ENCODE measurements at places on chromosomes 2 and 18.

DNA sequence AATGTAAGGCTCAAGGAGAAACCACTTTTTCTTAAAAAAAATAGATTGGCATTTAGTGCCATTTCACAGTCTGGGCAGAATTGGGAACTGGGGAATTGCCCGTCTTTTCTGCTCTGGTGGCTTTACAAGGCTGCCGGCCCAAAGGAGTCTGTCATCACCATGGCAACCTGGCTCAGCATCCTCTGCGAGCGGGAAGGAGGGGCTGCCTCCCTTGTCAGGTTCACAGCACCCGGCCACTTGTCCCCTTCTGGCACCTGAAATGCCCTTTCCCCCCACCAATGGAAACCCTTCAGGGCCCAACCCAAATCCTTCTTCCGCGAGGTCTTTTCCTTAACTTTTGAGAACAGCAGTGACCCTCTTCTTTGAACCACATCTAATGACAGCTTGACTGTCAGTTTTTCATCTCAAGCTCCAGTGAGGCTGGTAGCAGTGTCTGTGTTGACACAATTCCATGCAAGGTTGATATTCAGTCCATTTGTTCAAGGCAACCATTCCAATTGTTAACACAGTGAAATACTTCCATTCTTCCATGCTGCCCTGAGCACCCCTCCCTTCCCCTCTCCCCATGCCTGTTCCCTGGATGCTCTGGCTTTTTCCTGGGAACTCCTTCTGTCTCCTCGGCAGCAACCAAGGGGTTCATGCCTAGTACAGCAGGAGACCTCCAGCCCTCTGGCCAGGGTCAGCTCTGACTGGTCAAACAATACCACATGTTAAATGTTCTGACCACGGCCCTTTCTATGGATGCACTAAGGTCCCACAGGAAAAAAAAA lies 79.6 kb downstream of the DNER start:
- no peak for DNase-seq

DNA sequence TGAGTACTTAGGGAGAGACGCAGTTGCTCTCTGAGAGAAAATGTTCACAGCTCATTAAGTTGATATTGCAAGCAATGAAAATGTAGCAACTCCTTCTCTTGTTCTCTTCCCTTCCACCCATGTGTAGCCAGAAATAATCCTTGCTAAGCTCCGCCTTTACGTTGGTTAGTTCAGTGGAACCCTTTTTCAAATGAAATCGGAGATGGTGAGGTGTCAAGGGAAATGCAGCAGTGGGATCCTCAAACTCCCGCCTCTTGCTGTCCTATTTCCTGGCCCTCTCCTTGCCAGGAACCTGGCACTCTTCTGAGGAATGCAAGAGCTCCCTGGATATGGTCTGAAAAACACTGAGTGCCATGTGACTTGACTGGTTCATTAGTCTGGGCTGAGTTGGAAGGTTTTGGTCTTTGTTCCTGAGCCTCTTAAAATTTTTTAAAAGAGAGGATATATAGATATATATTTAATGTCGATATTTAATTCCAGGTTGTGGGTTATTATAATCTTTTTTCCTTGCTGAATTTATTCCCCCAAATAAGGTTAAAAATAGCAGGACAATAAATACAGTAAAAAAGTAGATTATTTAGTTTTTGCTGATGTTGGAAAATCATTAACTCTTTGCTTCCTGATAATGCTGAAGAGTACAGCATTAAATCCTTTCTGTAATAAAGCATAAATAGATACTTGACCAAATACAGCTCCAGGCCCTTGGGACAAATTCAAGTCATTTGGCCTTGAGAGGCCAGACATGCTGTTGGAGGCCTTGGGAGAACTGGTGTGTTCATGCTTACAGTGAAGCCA lies 116.2 kb downstream of the EML6 start:
- DNase-seq: no peak

DNA sequence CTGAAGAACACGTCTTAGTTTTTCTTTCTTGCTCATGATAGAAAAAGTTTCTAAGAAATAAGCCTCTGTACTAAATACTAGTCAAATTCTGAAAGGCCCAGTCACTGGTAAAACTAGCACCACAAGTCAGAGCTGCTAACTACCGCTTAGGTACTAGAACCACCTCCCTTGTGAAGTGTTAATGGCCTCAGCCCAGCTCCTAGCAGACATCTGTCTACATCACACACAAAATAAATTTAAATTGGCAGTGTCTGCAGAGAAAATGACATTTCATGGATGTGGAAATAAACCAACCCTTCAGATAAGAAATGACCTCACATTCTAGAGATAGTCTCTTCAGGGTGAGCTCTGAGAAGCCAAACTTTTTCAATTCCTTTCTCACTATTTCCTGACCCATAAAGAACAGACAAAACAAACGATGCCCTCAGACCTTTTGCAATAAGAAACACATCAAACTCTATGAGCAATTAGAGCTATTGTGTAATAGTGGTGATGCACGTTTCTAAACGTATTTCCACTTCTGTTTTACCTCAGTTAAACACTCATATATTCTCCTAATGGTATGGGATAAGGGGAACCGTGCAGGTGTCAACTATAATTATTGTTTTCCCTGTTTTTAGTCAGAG lies 70.3 kb upstream of the DSG1 start:
- peak; percentile 9 for DNase-seq

GRCh38 chr2:227154986-227155774 lies 8.8 kb downstream of the COL4A4 start:
- DNase-seq: peak; percentile 28

DNA sequence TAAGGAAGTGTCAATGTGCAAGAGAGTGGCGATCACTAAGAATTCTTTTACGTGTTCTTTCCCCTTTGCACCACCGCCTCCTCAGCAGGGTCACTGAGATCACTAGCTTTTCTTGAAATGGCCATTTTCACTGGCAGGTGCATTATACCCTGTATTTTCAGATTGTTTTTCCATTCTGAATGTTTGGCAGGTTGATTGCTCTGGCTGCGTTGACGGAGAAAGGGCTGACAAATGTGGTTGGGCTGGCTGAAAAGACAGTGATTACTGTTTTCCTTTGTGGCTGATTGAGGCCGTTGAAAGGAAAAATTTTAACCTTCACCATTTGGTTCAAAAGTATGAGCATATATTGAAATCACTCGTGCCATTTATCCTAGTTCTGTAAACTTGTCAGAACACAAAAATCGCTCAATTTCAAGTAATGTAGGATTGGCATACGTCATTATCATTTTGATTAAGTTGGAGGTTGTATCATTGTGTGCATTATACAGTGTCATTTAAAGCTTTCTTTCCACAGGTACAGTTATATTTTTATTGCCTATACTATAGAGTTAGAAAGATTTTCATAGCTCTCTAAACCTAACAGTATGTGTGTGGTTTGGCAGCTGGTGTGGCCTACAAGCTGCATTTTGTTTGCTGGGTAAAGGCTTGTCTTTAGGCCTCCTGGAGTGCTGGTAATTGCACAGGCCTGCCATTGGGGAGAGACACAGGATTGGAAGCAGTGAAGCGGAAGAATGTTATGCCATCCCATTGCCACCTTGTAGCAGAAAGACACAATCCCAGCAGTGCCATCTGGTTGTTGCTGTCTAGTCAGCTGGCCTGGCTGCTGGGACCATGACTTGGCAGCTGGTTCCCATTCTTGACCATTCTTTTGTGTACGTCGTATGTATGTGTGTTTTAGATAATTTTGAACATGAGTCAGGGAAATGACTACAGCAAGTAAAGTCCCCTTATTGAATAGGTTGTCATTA lies 36.7 kb downstream of the DYNC1I2 start:
- peak; percentile 79 for DNase-seq

DNA sequence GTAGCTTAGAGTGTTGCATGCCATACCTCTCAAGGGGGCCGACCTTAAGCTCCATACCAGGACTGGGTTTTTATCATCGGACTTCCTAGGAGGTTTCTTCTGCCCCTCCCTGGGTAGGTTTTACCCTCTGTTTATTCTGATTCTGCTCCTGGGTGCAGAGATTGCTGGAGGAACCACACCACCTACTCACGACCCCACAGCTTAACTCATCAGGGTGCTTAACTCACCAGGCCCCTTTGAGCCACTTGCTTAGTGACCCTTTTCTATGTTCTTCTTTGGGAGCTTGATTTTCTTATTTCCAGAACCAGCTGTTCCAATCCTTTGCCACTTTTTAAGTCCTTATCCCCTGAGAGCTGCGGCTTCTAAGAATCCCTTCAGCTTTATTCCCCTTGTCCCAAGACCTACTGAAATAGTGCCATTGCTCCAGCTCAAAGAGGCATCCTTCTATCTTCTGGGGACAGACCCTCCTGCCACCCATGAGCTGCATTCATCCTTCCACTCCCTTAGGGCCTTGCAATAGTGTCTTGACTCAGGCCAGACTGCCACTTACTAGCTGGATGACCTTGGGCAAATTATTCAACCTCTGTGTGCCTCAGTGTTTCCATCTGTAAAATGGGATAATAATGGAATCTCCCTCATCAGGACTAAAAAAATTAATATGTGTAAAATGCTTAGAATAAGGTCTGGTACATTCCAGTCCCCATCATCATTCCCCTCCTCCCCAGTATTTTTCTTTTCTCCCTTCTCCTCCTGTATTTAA lies 5.8 kb downstream of the OXER1 start:
- DNase-seq: no peak

DNA sequence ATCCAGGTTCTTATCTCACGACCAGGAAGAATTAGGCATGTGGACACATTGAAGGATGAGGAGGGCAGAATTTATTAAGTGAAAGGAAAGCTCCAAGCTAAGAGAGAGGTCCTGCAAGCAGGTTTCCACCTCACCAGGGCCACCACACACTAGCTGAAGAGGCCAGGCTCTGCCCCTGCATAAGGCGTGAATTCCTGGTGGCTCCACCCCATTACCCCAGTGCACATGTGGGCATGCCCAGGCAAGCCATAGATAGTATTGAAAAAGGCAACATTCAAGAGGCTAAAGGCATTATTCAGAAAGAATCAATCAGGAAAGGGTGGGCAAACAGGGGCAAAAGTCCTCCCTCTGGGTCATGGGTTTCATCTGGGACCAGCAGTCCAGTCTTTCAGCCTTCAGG lies 30.9 kb upstream of the GRP start:
- no peak for DNase-seq
